CD4-positive, alpha-beta T cell (primary cell): ENCODE measurements at places on chromosomes 7 and 10.

DNA sequence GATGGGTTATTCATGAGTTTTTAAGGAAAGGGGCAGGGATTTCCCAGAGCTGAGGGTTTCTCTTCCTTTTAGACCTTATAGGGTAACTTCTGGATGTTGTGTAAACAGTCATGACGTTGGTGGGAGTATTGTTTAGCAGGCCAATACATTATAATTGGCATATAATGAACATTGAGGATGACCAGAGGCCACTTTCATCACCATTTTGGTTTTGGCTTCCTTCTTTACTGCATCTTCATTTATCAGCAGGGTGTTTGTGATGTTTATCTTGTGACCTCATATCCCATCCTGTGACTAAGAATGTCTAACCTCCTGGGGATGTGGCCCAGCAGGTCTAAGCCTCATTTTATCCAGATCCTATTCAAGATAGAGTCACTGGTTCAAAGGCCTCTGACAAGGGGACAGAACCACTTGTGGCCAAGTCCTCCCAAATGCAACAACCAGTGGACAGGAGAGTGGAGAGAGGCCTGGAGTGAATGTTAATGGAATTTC is 77.3 kb upstream of the RPA3 start:
- no peak for DNase-seq

DNA sequence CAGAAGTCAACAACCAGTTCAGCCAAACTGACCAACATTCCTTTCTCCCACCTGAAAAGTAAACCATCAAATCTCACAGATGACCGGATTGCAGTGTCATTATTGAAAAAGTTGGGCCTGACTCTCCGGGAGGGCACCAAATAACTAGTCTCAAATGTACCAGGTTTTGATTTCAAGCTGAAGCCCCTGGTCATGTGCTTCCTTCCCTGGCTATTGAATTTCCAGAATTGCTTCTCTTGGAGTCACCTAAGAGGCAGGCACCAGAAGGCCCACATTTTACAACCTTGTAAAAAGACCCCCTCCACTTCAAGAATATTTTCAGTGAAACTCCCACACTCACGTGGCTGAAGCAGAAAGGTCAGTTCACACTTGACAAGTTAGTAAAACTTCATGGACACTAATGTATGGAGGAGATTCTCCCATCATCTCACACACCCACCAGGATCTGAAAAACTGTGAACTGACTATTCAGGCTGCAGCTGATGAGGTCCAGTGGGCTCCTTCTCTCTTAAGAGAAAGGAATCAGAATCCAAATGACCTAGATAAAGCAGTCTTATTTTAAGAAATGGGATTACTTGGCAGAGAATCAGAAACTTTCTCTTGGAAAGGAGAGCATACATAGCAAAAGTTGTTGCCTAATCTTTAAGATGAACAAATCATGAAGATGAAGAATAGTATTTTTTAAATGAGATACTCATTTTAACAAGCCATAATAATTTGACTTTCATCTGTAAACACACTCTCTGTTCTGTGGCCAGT is 53.6 kb downstream of the DLD start:
- no peak for DNase-seq

GRCh38 chr10:69483963-69484362 is 32.7 kb downstream of the TSPAN15 start:
- no peak for DNase-seq

- no peak for DNase-seq
Measured at GRCh38 chr7:20223356-20223755, 6.2 kb upstream of the MACC1 start.

- DNase-seq = no peak
Measured at GRCh38 chr10:26509307-26509706, 71.2 kb downstream of the APBB1IP start.

- DNase-seq = no peak
Measured at GRCh38 chr10:86105181-86105580, 261.4 kb downstream of the GRID1 start.

DNA sequence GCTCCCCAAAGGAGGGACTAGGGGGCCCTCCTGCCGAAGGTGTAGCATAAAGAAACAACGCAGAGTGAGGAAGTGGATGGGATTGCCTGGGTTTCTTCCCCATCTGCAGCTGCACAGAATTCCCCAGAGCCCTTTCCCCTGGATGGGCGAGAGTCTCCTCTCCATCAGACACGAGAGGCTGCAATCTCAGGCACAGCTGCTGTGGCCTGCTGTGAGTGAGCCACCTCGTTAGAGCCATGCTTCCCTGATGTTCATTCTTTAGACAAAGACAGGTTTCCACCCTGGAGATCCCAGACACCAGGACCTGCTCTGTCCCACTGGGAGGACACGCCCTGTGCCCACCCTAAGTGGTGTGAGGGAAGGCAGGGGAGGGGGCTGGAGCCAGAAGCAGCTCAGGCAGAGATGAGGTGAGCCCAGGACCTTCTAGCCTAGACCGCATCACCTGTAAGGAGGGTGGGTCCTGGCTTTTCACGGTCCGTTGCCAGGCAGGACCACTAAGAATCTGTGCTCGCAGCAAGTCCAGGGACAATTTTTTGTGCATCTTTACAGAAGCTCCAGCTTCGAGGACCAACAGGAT is 268.6 kb upstream of the TCERG1L start:
- DNase-seq = no peak

DNA sequence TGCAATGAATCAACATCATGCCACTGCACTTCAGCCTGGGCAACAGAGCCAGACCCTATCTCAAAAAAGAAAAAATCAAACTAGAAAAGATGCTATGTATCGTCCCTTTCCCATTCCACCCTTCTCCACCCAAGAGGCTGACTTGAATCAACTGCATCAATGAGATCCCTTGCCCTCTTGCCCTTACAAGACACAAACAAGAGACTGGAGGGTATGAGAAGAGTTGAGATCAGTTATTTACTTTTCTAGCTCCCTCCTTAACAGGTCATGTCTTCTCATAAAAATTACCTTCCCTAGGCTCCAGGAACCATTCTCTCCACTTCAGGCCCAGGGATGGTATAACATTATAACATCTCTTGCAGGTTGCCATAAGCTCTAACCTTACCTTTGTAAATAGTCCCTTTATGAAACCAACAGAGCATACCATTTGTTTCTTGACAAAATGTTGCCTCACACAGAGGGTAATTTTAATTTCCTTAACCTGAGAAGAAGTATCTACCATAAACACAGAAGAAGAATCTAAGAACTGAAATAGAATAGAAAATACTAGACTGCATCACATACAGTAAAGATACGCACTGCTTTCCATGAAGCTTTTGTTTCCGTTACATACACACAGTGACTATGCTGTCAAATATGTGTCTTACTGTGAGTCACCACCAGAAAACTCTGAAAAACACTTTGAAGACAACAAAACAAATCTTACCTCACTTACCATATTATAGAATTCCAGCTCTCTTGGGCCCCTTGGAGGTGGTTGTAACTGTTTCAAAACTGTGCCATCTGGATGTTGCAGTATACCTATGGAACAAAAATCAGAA is 30.5 kb downstream of the IPMK start:
- no peak for DNase-seq

GRCh38 chr7:31027161-31027965 is 24.7 kb upstream of the ADCYAP1R1 start:
- DNase-seq = peak; percentile 18

DNA sequence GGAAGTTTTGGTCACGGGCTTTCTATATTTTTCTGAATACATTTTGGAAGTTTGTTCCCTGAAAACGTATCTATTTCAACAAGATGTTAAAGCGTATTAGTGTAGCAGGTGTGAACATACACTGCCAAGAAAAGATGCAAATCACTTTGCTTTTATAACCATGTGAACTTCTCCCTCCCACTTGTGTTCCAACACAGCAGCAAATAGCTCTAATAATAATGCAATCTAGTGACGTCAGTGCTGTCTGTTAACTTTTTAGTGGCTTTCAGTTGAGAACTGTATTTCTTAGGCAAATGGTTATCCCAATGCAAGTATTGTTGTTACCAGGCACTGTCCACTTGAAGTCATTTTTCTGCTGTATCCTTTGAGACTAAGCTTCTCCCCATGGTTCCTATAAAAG is 188.4 kb upstream of the IGFBP3 start:
- no peak for DNase-seq

DNA sequence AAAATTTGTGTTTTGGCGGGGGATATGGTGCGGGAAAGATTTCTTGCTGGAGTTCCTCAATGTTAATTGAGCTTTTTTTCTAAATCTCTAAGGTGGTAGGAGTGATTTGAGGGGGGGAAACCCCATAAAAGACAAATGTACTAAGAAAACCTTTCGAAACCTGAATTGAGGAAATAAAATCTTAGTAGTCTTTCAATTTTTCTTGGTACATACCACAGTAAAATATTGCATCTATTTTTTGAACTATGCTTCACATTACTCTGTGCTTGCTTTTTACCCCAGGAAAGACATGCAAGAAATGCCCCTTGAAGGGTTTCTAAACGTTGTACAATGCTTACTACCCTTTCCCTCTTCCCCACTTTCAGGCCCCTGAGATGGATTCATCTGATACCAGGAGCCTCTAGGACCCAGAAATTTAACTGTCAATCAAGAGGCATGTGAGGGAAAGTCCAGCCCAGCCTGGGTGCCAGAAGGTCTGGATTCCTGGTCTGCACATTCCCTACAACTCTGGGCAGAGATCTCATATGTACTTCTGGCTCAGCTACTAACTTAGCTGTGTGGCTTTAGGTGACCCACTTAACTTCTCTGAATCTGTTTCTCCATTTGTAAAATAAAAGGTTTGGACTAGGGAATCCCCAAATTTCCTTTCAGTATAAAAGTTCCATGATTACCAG is 5.8 kb upstream of the PDCD4 start:
- no peak for DNase-seq

GRCh38 chr10:61786728-61787127 is 114.8 kb upstream of the ARID5B start:
- no peak for DNase-seq

DNA sequence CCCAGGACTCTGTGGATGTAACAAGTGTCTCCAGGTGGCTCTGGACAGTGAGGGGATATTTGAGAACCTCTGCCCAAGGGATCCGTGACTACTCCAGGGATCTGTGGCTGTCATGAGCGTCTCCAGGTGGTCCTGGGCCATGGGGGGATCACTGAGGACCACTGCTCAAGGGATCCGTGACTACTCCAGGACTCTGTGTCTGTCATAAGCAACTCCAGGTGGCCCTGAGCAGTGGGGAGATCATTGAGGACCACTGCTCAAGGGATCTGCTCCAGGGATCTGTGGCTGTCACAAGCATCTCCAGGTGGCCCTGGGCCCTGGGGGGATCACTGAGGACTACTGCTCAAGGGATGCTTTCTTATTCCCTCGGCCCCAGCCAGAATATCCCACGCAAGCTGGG is 133.2 kb upstream of the ADARB2 start:
- DNase-seq = no peak

DNA sequence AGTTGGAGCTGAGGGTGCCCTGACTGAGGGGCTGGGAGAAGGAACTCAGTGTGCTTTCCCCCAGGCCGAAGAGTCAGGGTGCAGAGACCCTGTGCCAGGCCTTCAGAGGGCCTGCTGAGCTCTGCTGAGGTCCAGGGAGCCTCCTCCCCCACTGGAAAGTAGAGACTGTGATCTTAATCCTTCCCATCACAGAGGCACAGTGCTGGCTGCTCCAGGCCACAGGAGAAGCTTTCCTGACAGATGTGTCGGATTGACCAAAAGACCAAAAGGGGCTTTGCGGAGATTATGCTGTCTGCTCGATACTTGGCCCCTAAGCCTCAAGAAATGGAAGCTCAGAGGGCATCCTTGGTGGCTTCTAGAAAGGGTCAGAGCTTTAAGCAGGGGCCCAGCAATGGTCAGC is 32.9 kb upstream of the BTRC start:
- no peak for DNase-seq

DNA sequence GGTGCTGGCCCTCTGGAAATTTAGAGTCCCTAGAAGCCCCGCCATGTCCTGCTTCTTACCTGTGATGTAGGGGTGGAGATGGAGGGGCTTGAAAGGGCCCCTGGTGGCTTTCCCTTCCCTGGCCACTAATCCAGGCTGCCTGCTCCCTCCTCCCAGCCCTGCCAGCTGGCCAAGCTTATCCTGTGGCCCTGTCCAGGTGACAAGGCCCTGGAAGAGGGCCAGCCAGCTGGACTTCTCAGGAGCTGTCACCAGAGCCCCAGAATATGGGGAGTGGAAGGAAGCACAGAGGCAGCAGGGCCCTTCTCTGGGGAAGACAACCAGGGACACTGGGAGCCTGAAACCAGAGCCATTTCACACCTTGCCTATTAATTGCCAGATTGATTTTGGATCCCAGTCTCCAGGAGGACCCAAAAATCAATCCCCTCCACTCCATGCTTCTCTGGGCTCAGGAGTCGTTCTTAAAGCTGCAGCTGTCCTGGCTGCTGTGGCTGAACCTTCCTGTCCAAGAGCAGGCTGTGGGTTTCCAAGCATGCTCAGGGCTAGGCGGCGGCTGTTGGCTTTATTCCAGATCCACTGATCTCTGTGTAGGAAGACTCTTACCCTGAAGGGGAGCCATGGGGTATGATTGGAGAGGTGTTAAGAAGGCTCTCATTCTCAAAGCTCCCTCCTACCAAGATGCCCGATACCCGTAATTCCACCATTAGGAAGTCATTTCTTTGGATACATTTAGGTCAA is 52.6 kb upstream of the PCBD1 start:
- DNase-seq = no peak

DNA sequence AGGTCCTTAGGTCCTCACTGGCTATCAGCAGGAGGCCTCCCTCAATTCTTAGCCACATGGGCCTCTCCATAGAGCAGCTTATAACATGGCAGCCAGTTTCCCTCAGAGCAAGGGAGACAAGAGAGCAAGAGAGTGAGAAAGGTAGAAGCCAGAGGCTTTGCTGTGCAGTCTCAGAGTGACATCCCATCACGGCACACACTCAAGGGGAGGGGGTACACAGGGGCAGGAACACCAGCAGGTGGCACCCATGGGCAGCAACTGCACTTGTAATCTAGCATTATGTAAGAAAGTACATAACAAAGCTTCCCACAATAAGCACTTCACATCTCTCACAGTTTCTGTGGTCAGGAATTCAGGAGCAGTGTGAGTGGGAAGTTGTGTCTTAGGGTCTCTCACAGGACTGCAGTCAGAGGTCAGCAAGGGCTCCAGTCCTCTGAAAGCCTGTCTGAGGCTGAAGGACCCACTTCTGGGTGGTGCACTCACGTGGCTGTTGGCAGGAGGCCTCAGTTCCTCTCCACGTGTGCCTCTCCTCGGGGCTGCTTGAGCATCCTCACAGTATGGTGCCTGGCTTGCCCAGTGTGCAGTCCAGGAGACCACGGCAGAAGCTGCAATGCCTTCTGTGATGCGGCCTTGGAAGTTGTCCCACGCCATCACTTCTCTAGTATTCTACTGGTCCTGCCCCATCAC is 159.4 kb downstream of the OAT start:
- DNase-seq = no peak
